ENCODE measurements at places on chromosomes 3 and 15.

DNA sequence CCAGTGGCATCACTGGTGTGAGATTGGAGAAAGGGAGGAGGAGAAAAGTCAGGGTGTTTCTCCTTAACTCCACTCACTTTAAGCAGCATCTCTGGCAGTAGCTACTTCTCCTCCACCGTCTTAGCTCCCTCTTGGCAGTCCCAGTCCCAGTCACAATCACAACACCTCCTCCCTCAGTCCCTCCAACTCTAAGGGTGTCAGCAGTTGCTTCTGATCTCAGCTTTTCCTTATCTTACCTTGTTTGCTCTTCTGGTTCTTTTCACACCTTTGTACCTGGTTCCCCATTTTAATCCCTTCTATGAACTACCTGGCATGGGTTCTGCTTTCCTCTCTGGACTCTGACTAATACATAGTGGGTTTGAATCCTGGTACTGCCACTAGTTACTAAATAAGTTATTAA lies 188.3 kb upstream of the CTDSPL start:
- no peak for DNase-seq

GRCh38 chr15:101242160-101242998 lies 9.5 kb downstream of the CHSY1 start:
- peak; percentile 55 for DNase-seq

DNA sequence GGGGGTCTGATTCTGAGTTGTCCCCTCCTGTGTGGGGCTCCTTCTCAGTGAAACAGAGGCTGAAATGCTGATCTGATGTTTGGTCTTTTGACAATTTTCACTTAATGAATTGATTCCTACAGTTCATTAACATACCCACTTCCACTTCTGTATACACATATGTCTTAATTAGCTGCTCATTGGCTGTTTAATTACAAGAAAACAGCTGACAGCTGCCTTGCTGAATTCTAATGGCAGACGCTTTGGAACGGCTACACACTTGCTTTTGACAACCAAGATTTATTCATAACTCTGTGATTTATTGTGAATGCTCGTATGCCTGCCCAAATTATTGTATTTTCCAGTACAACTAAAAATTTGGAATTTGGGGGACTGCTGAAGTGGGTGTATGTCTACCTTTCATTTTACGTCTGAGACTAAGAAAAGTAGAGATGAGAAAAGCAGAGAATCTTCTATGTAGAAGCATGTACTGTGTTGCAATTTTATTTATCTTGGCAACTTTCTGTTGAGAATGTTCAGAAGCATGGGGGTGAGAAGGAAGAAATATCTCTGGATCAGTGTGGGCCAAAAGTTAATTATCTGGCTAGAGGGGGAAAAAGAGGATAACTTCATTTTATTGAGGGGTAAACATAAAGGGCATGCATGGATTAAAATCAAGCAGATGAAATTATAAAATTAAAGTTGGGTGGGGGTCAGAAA lies 46.5 kb upstream of the ICE2 start:
- no peak for DNase-seq

- DNase-seq, result no peak
Observed at GRCh38 chr15:48546296-48546695, 99.2 kb downstream of the FBN1 start.

DNA sequence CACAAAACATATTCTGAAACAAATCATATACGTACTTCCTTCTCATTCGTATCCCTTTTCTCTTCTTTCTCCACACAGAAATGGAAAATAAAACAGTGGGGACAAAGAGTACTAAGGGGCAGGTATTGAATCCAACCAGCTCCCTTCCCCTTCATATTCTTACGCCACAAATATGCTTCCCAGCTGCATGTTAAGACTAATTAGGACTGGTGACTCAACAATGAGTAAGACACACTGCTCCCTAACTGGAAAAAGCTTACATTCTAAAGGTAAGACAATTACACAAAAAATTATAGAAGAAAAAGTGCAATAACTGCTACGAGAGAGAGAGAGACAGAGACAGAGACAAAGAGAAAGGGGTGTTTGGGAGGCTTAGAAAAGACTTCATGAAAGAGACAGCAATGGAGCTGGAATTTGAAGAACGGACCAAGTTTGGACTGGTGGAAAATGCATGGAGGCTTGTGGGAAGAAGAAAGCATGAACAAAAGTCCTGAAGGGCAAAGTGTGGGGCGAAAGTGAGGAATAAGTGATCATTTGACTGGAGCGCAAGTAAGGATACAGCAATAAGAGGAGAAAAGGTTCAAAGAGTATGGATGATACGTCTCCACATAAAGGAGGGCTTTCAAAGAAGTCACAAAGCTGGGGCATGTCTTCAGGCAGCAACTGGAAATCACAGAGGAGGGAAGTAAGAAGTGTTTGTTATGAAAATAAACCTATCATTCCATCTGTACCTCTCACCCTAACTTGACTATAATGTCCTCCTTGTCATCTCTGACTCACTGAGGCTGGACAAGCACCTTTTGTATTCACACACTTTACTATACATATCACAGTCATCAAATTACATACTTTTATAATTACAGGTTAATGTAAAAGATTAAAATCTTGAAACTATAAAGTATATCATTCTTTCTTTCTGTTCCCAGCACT lies 49.2 kb downstream of the RYK start:
- no peak for DNase-seq

DNA sequence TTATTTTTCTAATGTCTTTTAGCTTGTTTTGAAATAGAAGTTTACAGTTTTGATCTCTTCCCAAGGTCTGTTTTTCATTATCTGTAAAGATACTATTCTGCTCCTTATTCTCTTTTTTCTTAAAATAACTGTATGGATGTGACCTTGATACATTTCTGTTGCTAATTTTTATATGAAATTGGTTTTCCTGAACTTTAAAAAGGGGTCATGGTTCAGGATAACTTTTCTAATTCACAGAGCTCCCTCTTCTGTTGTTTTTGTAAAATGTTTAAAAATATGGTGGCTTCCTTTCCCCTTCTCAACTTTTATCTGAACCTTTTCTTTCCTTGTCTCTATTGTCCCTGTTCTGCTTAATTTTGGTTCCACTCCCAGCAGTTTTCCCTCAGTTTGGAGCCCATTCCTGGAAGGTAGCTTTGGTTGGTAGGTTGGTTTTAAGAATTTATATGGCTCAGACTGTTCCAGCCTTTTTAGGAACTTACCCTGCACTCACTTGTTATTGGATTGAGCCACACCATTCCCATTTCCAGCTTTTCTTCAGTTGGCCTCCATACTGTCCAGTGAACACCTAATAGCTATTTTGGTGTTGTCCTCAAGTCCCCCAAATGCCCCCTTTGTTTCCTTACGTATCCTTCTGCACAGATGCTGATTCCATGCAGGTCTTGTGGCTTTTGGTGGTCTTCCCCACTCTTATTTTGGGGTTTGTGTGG lies 70.3 kb downstream of the SLMAP start:
- DNase-seq, result no peak

- no peak for DNase-seq
Observed at GRCh38 chr15:62868507-62868906, 174.0 kb upstream of the TPM1 start.

Measured in stimulated activated CD4-positive, alpha-beta T cell treated with anti-CD3 and anti-CD28 coated beads, Interleukin-4, amount 100 ng/mL, for 24 hours (primary cell).